ENCODE measurements at places on chromosomes 13 and 19. TPM values are rescaled to one million over a fixed set of nuclear protein-coding genes. Genes with fewer than 3 reads are reported as not detected.

DNA sequence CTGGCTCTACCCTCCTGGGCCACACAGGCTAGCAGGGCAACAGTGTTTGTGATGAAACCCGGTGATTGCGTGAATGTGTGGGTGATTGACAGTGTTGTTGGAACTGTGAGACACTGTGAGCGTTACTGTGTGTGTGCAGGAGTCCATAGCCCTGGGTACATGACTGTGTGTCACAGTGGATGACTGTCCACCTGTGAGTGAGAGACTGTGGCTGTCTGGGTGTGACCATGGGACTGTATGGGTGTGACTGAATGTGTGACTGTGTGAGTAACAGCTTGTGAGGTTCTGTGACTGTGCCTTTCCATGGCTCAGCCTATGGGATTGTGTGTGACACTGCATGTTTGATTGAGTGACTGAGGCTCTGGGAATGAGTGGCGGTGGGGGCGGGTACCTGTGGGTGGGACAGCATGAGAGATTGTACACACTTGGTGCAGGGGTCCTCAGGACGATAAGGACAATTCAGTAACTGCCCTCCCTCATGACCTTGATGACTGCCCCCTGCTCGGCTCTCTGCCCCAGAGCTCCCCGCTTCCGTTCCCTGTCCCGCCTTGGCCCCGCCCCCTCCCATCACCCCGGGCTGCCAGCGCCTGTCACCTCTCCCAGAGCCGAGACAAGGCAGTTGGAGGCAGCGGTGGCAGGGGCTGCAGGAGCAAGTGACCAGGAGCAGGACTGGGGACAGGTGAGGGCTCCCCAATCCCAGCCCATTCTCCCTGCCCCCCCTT, at the start of gene GIPR:
TSS of gene GIPR (plus strand) at position 602 of the 722 bp plus-strand sequence. CDS start 1,300 bp downstream, outside the sequence.
- peak; percentile 37 for DNase-seq

- peak; percentile 24 for DNase-seq
Measured at GRCh38 chr13:30340331-30341250, 33.2 kb upstream of the KATNAL1 start.

DNA sequence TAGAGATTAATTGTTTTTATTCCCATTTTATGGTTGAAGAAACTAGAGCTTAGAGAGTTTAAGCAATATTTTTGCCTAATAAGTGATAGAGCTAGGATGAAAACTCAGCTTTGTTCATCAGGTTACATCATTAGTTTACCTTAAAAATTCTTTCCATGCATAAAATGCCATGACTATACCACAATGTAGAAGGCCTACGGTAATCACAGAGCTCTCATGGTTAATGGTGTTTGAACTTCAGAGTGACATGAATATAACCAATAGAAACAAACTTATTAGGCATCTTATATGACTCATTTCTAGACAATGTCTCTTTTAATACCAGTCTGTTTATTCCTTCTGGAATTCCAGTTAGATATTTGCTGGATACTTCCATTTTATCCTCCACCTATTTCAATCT, 78.5 kb downstream of the FGF9 start:
- DNase-seq = no peak

DNA sequence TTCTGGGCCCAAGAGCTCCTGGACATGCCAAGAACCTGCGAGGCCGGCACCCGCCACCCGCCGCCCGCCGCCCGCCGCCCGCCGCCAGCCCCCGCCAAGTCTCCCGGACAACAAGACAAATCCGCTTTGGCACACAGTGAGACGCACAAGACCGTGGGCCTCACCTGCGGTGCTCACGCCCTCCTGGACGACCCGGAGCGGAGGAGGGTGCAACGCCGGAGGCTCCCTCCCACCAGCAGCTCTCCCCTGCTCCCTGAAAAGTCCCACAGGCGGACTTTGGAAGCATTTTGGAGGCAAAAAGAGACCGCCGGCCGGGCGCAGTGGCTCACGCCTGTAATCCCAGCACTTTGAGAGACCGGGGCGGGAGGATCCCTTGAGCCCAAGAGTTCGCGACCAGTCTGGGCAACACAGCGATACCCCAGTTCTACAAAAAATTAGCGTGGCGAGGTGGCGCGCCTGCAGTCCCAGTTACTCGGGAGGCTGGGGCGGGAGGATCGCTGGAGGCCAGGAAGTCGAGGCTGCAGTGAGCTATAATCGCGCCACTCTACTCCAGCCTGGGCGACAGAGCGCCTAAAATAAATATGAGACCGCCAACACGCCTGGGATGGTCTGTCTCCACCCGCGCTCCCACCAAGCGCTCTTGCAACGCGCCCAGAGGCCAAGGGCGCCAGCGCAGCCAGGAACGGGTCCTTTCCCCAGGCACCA, 783 bp downstream of the RHPN2 start:
- DNase-seq = no peak

DNA sequence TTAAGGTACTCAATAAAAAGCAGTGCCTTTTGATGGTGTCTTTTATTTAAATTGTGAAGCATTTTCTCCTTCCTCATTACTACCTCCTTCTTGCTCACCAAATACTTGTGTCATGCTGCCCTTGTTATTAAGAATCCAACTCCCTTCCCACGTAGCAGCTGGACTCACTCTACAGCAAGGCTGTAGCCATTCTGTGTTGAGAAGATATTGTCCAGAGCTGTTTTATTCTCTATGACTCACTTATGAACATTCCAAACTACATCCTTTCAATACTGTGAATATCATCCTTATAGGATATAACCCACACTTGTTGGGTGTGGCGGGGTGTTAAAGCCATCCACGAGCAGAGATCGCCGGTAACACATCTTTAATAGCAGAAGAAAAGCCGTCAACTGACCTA, 1671.5 kb upstream of the SLC10A2 start:
- DNase-seq = no peak

DNA sequence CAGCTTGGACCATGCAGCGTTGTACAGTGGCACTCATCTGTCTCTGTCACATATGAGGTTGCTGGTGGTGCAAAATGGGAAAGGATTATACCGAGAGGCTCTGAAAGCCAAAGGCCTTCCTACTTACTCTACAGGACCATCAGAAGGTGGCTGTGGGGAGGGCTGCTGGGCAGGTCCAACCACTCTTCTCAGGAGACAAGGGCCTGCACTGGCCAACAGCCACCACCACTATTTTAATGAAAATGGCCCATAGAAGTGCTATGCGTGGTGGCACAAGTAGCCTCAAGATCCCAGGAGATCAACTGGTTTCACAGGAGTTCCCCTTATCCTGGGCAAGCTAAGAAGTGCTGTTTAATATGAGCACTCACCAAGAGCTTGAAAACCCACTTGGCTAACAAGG, 52.3 kb downstream of the MRPL57 start:
- no peak for DNase-seq

DNA sequence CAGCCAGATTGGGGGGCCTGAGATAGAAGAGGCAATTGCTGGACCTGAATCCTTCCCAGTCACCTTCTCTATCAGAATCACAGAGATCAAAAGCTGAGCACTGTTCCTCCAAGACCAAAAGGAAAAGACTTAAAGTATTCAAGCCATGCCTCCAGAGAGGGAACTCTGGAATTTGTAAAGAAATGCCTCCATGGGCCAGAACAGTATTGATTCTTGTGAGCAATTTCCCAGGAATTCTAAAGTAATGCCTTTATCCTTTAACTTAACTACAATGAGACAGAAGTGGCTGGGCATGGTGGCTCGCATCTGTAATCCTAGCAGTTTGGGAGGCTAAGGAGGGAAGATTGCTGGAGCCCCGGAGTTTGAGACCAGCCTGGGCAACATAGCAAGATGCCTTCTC, 148.8 kb downstream of the FLT1 start:
- DNase-seq = no peak

DNA sequence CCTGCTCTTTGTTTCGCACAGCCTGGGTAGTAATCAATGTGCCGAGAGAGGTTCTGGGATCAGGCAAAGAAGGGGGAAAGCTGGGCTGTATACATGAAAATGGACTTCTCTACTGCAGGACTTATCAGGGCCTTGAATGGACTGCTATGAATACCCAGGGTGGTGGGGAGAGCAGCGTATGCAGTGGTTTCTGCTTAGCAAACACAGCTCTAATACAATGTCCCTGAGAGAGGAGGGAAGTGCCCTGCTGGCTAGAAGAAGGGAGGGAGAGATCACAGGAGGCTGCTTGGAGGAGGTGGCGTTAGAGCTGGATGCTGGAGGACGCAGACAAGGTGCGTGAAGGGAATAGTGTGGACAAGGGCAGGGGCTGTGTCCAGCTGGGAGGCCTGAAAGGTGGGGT, 116.1 kb downstream of the PTPRS start:
- DNase-seq = no peak

DNA sequence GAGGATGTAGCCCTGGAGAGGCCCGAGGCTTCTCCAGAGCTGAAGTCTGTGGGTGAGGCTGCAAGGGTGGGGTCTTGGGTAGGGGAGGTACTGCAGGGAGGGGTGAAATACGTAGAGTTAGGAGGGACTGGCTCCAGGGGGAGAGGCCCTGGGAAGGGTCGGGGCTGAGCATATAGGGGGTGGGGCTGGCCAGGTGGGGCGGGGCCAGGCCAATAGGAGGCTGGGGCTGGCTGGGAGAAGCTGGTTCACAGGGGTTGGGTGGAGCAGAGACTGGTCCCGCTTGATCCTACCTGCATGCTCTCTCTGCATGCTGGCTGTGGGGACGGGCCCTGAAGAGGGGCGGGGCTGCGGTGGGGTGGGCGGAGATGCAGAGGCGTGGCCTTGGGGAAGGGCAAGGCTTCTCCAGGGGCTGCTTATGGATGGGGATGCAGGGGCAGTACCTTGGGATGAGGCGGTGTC, 51.9 kb downstream of the CELF5 start:
- peak; percentile 17 for DNase-seq

DNA sequence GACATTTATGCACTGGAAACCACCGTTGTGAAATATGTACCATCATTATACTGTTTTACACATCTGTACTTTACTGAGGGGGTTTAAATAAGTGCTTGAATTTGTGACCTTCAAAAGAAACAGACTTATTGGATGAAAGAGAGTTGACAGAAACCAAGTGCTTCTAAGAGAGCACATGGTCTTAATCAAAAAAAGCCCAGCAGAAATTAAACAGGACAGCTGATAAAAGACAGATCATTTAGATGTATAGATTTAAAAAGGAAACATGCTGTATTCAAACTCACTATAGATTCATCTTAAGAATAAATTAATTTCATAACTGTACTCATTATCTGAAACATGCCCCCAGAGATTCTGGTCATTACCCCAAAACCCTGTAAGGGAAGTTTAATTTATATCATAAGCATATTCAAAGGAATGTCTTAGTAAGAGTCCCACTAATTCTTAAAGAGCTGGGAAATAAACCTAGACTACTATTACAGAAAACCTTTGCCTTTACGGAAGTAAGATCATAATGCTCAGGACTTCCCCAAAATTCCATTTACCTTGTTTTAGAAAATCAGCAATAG, 421.8 kb downstream of the DCT start:
- no peak for DNase-seq

DNA sequence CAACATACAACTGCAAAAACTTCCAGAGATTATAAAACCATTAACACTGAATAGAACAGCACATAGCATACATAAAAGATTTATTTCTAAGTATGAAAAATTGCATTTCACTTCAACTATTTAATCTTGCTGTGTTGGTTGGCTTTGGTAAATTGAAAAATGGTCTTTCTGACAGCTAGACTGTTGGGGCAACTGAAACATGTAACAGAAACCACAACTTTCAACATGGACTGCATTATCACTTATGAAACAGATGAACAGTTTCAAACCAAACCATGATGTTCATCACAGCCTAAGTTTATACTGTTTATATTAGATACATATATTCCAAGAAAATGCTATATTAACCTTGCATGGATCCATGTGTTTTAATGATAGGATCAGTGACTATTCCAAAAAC, 324.1 kb upstream of the PCDH9 start:
- no peak for DNase-seq

GRCh38 chr19:27774827-27775226, 1438.1 kb downstream of the UQCRFS1 start:
- DNase-seq = no peak

GRCh38 chr13:113209336-113209758, at the start of gene CUL4A:
Gene CUL4A, plus strand, starts transcription at chr13:113209613. Its CDS starts 15 bp downstream, at chr13:113209628.
- DNase-seq = peak; percentile 72

DNA sequence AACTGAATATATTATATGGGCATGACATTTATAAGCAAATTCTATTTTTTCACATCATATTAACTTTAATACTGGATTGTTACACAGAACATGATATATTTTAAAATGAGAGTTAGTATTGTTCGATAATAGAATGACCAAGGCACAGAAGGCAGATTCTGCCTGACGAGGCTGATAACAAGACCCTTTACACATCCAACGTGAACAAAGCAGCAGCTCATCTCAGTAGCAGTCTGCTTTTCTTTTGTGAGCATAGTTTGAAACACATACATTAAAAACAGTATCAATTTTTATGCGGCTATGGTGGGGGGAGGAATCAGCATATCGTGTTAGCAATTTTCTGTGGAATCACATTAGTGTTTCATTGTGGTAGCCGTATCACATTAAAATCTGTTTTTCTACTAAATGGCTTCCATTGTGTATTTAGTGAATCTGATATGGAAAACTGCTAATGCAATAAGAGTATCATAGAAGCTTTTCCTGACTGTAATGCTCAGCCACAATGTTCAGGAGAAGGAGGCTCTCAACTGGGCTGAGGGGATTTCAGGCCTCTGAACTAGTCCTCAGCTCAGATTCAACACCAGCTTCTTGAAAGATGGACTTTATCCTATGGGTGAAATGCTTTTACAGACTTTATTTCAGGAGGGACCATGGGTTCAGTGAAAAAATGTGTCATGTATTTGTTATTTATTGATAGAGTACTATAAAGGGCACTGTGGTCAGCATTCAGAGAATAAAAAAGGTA, 4.0 kb downstream of the SMAD9 start:
- DNase-seq = no peak

DNA sequence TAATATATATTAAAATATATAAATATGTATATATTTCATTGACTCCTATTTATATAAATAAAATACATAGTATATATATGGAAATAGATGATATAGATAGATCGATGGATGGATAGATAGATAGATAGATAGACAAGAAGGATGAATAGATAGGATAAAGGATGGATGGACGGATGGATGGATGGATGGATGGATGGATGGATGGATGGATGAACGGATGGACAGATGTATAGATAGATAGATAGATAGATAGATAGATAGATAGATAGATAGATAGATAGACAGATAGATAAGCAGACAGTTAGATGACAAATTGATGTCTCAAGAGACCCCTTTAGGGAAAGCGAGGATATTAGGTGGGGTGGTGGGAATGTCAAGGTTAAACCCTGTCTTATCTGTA, 15.1 kb downstream of the CYP4F11 start:
- no peak for DNase-seq

GRCh38 chr13:109476001-109476400, 310.4 kb downstream of the IRS2 start:
- DNase-seq = no peak

DNA sequence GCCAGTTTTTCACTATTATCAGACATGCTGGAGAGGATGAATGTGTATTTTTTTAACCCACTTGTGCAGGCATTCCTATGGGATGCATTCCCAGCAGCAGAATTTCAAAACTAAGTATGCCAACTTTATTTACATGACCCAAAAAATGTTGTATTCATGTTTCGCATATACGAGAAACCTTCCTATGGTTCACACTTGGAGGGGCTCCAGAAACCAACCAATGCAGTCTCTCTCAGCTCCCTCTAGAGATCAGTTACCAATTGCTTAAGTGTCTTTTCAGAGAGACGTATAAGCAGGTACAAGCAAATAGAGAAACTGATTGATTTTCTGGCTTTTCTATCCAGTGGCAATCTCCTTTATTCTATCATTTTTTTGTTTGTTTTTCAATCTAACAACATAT, 5.5 kb upstream of the PTOV1 start:
- DNase-seq = no peak

PCSK4 gene
- 11.7 TPM for total RNA-seq

OVOL3 gene
- not detected for total RNA-seq

LENG9 gene
- total RNA-seq = 11.0 TPM

CYP2F1 gene
- not detected for total RNA-seq

KLK15 gene
- total RNA-seq = not detected

ZSCAN1 gene
- total RNA-seq = 1.3 TPM

CEACAM21 gene
- total RNA-seq = 2.4 TPM

FUT2 gene
- 78.1 TPM for total RNA-seq
